ENCODE measurements at places on chromosomes 2 and 18.

GRCh38 chr18:76620321-76621170, 125.5 kb upstream of the ZNF516 start:
- peak; percentile 24 for DNase-seq

DNA sequence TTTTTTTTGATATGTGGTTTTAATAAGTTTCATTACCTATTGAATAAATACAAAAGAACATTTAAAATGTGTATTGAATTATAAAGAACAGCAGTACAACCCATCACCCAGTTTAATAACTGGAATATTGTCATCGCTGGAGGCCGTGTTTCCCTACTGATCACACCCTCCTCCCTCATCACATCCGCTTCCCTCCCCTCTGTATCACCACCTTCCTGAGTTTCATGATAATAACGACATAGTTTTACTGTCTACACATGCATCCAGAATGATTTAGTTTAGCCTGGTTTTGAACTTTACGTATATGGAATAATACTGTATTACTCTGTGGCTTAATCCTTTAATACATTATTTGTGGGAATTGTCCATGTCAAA, 2.1 kb downstream of the SERPINB8 start:
- DNase-seq, result no peak

- DNase-seq, result no peak
Observed at GRCh38 chr2:102342888-102343287, 12.7 kb upstream of the IL18R1 start.

GRCh38 chr18:76496194-76496890, 1.3 kb upstream of the ZNF516 start:
- peak; percentile 46 for DNase-seq

DNA sequence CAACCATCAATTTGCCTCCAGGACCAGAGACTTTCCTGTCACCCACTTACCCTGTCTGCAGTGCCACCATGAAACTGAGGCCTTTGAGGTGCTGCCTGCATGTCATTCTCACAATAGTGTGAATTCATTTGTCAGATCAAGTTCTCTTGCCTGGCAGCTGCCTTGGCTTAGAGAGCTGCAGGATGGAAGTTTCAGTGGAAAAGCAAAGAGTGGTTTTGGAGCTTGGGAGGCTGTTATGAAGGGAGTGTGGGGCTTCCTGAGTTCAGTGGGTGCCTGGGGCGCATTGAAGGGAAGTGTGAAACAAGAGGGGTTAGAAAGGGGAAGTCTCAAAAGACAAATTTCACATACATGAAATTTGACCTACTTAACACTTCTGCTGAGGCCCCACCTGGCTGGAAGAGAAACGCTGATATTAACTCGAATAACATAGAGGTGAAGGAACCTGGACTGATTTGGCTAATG, 7.9 kb upstream of the LBH start:
- DNase-seq, result peak; percentile 30

DNA sequence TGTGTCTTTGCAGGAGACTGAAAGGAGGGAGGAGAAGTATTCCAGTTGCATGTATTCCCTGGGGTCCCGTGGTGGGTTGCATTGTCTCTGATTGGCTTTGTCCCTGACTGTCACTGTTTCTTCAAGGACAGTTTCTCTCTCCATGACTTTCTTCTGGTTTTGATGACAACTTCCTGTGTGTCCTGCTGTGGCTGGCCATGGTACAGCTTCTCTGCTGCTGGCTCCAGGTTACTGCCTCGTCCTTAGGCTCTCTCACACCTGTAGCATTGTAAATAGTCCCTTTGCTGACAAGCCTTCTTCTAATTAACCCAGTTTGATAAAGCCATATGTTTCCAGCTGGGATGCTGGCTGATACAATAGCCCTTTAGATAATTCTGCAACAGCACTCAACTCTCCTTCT, 129.0 kb downstream of the LPIN1 start:
- DNase-seq, result no peak

- DNase-seq, result no peak
Observed at GRCh38 chr18:45155526-45155925, 459.8 kb upstream of the SLC14A2 start.

GRCh38 chr18:34661464-34662087, 48.5 kb upstream of the DTNA start:
- peak; percentile 7 for DNase-seq

DNA sequence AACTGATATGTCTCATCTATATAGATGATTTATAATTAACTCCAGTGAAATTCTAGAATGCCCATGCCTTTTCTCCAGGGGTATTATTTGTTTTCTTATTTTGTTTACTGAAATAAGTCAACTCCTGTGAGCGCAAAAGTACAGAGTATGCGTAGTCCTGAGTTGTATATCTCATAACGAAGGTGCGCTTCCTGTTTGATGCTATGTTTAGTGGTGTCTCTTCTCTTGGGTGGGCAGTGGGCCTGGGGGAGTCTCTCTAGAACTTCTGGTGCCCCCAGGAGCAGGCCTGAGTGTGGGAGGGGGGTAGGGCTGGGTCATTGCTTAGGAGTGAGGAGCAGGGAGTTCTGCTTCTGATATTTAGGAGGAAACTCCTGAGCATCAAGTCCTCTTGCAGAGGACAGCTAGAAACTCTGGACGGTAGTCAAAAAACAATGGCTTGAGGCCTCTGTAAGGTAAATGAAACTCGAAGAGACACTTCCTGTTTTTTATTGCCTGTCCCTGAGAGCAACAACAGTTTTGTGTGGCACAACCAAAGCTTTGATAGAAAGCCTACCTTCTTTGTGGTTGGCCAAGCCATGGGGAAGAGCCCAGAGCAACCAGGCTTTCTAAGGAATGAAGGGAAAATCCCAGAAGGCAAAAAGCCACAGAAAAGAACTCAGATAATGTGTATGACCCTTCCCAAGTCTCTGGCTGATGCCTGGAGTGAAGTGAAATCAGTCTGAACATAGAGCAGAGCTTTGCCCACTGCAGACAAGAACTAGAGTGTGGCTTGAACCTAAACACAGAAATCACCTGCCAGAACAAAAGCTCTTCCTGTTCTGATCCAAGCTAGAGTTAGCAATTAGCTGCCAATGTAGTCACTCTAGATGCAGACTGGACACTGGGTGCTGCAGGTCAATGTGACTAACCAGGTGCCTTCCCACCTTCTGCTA, 8.5 kb upstream of the SP140L start:
- DNase-seq, result peak; percentile 36

GRCh38 chr2:154402213-154402612, 296.3 kb upstream of the KCNJ3 start:
- DNase-seq, result no peak

- DNase-seq, result no peak
Observed at GRCh38 chr2:45780541-45781463, 129.3 kb downstream of the PRKCE start.

- no peak for DNase-seq
Observed at GRCh38 chr2:120630031-120630701, 105.5 kb upstream of the GLI2 start.

DNA sequence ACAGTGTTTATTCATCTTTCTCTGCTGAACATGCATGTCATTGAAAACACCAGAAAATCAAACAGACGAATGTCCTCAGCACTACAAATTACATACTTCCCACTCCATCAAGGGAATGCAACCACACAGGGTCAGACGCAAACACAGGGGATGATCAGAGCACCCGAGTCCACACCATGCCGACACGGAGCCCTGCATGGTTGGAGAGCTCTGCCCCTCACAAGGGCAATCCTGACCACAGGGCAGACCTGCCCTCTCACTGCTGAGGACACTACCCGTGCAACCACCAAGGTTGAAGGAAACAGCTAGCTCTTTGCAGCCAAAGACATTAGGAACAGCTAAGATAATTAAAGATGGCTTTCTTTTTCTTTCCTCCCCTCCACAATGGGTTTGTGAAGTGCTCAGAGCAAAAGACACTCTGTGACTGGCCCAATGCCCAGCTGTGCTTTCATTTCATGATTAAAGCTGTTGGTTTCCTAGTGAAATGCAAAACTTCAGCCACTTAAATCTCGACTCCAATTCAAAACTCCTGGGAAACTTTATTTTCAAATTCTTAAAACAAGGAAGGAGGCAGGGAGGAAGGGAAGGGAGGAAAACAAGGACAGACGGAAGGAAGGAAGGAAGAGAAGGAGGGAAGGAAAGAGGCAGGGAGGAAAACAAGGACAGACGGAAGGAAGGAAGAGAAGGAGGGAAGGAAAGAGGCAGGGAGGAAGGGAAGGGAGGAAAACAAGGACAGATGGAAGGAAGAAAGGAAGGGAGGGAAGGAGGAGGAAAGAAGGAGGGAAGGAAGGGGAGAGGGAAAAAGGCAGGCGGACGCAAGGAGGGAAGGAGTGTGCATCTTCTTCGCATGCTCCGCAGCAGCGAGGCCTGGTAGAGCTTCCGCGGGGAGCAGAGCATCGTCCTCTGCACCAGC, 65.8 kb downstream of the NDUFA10 start:
- no peak for DNase-seq

DNA sequence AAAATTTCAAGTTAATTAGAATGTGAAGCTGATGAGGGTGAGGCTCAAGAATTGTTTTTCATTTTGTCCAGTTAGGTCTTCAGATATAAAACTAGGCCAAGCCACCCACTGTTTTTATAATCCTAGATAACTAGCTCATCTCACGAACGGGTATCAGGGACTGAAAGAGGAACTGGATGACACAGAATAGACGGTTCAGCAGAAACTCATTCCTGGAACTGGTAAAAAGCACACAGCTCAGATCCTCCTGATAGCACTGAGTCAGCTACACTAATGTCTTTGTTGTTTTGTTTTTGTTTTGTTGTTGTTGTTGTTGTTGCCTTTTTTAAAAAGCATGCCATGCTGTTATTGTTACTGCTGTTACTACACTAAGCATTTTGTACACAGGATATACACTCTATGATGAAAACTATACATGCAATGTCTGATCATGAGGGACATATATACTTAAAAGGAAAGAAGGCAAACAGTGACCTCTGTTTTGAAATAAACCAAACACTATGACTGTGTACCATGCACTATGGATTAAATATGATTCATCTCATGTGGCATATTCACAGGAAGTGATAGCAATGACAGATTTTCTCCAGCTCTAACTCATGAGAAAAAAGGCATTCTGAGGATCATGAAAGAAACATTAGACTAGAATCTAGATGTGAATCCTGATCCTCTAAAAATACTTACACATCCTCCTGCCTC, 437.6 kb downstream of the NCKAP5 start:
- DNase-seq, result no peak

- no peak for DNase-seq
Observed at GRCh38 chr2:16671760-16672159, 6.1 kb upstream of the CYRIA start.

DNA sequence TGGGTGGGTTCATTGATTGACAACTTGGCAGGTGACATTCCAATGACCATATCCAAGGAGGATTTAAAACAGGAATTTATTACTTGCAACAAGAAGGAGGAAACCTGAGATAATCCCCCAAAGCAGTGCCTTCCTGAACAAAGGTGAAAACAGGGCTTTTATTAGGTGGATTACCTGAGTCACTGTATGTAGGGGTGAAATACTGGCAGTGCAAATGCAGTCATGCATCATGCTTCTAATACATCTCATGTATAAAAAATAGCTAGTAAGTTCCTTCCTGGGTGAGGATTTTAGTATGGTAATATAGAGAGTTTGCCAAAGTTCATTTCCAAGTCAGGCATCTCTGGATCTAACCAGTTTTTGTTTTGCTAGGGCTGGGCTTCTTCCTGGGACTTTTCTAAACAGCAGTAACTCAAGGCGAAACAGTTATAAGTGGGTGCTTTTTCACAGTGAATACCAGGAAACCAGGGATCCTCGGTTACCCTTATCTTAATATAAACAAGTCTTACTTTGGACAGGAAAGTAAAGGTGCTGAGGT, 583.4 kb upstream of the LRRTM1 start:
- DNase-seq, result no peak

DNA sequence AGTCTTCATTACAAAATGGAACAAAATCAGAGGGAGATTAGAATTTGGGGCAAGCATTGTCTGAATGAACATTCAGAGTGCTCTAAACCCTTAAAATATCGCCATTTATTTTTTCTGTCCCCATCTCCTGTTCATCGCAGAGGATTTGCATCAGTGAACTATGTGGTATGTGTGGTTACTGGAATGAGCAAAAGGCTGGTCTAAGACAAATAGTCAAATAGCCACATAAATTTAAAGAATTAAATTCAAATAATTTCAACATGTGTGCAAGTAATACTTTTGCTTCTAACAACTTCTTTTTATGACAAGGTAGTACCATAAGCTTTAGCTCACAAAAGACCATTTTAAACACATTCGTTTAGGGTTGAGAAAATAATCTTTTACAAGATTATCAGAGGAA, 82.6 kb upstream of the ST8SIA3 start:
- no peak for DNase-seq
